Activated T-cell treated with anti-CD3 and anti-CD28 coated beads, Interleukin-2, amount 50 U/mL, for 72 hours (primary cell): ENCODE measurements at places on chromosomes 7 and 10. TPM values are rescaled to one million over a fixed set of nuclear protein-coding genes. Genes with fewer than 3 reads are reported as not detected.
A peak's percentile ranks its signal among the peaks of the same experiment; 100 is the strongest.

The MYO1G gene
- 606 TPM for total RNA-seq

The FOXI2 gene
- not detected for total RNA-seq

The PLPP4 gene
- not detected for total RNA-seq

The SRGN gene
- 439 TPM for total RNA-seq

The VENTX gene
- 0.21 TPM for total RNA-seq

The SRRM3 gene
- total RNA-seq, result 0.12 TPM

The C10orf95 gene
- total RNA-seq, result not detected

The TRIM56 gene
- 44.5 TPM for total RNA-seq

The VAX1 gene
- total RNA-seq, result not detected

DNA sequence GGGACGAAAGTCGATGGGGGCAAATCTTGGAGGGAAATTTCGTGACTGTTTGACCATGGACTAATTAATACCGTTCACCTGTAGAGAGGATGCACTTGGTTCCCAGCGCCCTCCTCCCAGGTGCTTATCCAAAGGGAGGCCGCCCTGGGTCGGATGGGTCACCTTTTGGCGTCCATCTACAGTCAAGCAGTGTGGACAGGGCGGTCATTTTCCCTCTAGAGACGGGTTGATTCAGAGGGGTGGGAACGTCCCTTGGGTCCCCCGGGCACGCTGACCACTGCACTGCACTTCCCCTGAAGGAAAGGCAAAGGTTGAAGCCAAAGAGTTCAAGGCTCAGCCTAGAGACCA lies 2.0 kb downstream of the PRR15 start:
- no peak for DNase-seq

DNA sequence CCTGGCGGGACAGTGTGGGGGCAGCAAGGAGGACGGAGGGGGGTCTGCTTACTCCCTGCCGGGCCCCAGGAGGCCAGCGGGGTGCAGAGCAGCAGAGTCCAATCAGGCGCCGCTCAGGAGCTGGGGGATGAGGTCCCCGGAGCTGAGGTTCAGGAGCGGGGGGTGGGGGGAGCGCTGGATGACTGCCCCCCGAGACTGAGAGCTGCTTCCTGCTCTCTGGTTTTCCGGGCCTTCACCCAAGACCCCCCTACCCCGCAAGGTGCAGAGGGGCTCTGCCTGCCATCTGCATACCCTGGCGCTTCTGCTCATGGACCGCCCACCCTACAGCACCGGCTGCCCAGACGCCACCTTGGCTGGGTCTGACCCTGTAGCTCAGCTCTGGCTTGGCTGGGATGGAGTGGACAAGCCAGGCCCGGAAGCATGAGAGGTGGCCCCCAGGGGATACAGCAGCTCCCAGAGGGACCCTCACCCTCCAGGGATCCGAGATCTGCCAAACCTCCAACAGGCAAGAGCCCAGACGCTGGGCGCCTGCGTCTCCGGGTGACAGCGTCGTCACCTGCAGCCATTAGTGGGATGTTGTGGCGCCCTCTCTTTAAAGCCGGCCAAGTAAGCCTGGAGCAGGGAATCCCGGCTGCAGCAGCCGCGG lies 930 bp downstream of the KNDC1 start:
- DNase-seq, result no peak

- DNase-seq, result no peak
These were observed 9.9 kb upstream of the CSGALNACT2 start for GRCh38 chr10:43128331-43128730.

DNA sequence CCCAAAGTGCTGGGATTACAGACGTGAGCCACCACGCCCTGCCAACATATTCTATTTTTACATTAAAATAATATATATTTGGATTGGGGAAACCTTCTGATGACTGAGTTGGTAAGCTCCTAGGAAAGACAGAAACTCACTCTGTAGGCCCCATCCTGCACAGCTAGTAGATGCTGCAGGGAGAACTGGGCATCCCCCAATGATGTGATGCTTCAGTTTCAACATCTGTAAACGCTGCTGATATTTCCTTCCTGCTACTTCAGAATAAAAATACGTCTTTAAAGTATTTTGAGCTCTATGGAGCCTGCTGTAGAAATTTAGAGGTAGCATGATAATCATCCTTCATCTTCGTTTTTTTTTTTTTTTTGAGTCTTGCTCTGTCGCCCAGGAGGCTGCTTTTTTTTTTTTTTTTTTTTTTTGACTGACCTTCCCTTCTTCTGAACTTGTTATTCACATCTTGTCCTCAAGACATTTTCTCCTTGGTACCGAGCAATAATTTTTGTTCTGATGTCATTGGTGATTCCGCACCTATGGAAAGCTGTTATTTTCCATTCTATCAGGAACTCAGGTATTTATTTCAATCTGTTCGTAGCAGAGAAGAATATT lies 21.8 kb upstream of the INPP5F start:
- DNase-seq, result peak; percentile 33

DNA sequence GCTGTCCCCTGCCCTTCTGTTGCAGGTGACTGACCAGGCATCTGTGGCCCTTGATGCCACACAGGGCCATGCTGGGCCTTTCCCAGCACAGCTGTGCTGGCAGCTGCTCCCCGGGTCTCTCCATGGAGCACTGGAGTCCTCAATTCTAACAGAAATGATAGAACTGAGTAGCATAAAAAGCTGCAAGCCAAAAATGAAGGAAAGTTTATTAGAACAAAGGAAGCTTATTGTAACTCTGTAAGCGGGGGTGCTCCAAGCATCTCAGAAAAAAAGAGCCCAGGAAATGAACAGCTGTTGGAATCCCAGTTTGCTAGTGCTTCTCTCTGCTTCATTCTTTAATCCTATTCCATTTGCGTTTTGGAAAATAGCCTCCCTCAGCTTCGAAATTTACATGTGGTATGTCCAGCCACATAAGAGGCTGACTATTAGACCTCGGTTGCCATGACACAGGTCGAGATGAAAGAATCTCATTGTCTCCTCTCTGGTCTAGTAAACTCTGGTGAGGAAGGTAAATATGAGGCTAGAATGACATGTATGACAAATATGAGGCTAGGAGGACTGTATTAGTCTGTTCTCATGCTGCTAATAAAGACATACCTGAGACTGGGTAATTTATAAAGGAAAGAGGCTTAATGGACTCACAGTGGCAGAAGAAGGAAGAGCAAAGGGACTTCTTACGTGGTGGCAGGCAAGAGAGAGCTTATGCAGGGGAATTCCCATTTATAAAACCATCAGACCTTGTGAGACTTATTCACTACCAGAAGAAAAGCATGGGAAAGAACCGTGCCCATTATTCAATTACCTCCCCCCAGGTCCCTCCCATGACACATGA lies 23.7 kb downstream of the EPDR1 start:
- DNase-seq, result no peak

GRCh38 chr10:109979215-109979614 lies 28.6 kb upstream of the ADD3 start:
- DNase-seq, result no peak

GRCh38 chr7:147912291-147912690 lies 678.3 kb upstream of the C7orf33 start:
- DNase-seq, result no peak

DNA sequence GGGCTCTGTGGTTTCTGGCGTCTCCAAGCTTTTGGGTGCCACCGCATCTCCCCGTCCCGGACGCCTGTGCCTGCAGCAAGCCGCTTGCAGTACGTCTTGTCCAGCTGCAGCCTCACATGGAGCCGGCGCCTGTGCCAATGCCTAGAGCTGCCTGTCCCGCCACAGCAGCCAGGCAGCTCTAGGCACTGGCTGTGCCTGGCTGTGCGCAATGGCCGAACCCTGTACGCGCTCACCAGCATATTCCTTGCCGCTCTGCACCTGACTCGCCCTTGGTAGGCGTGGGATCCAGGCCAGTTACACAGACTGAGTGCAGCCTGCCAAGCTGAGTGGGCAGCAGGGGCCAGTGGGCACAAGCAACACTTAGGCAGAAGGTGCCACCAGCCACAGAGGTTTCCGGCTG lies 381.2 kb upstream of the SORCS1 start:
- no peak for DNase-seq

GRCh38 chr7:45184326-45185027 lies 26.9 kb downstream of the RAMP3 start:
- DNase-seq, result no peak

DNA sequence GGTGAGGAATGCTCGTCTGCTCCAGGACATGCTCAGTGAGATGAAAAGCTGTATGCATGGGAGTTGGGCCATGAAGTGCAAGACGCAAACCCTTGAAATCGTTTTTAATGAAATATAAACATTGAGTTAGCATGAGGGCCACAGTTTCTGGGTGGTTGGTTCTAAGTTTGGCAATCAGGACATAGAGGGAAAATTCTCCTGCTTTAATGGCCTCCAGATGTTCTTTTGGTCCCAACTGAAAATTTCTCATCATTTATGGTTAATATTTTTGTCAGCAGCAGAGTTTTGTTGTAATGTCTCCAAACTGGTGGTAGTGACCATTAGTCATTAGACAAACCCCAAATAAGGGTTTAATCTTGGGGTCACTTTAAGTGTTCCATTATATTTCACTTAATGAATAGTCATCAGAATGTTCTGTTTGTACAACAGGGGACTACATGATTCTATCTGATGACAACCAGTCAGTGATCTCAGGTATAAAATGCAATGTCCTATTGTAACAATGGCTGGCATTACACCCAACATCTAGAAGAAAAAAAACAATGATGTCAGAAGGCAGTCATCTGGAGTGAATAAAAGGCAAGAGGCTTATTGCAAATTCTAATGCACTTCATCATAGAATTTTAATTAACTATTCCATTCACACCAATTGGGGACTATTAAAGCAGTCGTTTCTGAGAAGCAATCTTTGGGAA lies 197.4 kb downstream of the JCAD start:
- DNase-seq, result no peak
